ENCODE measurements at places on chromosomes 13 and 19.

- DNase-seq = no peak
These were observed 15.2 kb downstream of the DACH1 start for GRCh38 chr13:71851498-71852409.

- no peak for DNase-seq
These were observed 40.4 kb downstream of the ATP11A start for GRCh38 chr13:112730157-112730671.

DNA sequence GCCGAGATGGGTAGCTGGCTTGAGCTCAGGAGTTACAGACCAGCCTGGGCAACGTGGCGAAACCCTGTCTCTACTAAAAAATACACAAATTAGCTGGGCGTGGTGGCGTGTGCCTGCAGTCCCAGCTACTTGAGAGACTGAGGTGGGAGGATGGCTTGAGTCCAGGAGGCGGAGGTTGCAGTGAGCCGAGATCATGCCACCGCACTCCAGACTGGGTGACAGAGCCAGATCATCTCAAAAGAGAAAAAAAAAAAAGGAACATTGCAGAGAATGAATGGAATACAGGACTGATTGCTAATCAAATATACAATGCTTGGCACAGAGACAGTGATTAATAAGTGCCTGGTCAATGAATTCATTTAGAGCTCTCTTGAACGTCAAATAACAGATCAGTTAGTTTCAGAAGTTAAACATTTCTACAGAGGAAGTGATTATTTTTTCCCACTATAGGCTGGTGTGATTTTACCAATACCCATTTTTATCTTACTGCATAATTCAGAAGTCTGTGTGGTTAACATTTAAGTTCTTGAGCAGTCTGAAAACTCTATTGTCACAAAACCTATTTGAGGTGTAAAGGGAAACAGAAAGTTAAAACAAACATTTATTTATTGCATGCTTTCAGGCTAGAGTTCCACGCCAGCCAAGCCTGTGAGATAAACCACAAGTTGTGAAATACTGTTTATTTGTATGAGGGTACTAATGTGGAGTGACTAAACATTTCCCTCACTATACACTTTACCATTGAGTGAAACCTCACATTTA is 7.7 kb upstream of the TBC1D4 start:
- no peak for DNase-seq

DNA sequence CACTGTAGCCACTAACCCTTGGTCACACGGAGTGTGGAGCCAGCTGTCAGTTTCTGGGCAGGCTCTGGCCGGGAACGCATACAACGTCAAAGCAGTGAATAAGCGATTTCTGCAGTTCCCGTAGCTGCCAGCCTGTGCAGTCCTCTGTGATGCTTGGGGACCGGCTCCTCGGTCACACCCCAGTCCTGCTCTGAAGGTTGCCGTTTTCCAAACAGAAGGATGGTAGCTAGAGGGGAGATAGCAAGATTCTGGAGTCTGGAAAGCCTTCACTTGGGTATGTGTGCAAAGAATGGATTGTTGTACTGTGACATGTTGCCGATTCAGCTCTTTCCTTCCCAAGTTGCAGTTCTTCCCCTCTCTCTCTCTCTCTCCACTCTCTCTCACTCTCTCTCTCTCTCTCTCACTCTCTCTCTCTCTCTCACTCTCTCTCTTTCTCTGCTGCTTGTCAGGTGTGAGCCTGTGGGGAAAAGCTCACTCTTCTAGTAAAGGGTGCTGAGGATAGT is 38.7 kb upstream of the C1QTNF9 start:
- no peak for DNase-seq

GRCh38 chr13:85148009-85148408 is 651.2 kb downstream of the SLITRK6 start:
- DNase-seq = no peak

- DNase-seq = no peak
These were observed 341.4 kb downstream of the PCDH9 start for GRCh38 chr13:66888698-66889097.
